Inflammatory macrophage (primary cell): ENCODE measurements at places on chromosomes 1 and 21.

DNA sequence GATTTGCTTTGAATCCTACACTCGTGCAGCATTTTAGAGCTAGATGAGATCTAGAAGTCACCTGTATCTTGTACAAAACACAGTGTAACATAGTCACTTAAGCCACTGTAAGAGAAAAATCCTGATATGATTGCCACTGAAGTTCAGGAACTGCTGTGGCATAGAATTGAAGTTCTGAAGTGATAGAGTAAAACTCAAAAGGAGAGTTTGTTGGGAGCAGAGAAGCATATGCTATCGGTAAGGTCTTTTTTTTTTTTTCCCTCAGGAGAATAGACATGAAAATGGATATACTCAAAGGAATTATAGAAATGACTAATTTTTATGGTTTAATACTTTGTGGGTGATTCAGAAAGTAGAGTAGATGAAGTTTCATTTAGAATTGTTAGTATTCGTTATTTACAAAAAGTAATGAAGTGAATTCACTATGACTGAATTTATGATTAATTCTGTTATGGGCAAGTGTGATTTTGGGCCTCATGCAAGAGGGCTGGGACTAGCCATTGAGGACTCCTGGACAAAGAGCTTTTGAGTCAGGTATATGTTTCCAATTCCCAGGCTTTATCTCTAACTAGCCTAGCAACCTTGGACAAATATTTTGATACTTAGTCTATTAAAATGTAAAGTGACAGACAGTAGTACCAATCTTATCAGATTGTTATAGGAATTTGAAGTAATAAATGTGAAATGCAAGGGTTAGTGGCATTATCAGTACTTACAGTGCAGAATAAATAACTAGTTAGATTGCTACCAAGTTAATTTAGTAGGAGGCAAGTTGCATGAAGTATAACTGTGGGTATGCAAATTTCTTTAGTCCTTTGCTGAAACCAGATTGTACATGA, 3.1 kb downstream of the KCTD3 start:
- DNase-seq: no peak

GRCh38 chr1:61119085-61119484, 36.7 kb downstream of the NFIA start:
- no peak for DNase-seq

- DNase-seq: no peak
These were observed 30.4 kb downstream of the VAV3 start for GRCh38 chr1:107934578-107934977.

DNA sequence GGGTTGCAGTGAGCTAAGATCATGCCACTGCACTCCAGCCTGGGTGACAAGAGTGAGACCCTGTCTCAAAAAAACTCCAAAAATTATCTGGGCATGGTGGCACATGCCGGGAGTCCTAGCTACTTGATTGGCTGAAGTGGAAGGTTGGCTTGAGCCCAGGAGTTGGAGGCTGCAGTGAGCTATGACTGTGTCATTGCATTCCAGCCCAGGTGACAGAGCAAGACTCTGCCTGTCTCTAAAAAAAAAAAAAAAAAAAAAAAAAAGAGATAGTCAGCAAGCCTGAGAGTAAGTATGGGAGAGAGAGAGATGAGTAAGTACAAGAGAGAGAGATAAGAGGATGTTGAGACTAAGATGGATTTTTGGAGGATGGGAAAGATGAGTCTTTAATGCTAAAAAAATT, 180.8 kb upstream of the CACYBP start:
- DNase-seq: no peak

- no peak for DNase-seq
These were observed 9.3 kb upstream of the ST6GALNAC5 start for GRCh38 chr1:76857973-76858372.

DNA sequence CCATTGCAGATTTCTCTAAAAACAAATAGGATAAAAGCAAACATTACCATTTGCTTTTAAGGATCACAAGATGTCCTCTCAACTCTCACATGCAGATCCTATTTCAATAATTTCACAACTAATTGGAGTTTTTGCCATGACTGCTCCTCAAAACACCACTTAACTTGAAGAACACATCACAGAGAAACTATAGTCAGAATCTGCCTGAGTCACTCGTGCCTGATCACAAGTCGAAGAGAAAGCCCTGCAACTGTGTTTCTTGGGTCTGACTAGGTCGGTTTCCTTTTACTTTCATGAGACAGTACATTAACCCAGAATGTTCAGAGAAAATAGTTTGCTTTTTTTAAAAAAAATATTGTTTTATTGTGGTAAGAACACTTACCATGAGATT, 46.3 kb upstream of the SMYD2 start:
- DNase-seq: no peak

- no peak for DNase-seq
These were observed 207.7 kb downstream of the DYRK1A start for GRCh38 chr21:37574316-37574715.

DNA sequence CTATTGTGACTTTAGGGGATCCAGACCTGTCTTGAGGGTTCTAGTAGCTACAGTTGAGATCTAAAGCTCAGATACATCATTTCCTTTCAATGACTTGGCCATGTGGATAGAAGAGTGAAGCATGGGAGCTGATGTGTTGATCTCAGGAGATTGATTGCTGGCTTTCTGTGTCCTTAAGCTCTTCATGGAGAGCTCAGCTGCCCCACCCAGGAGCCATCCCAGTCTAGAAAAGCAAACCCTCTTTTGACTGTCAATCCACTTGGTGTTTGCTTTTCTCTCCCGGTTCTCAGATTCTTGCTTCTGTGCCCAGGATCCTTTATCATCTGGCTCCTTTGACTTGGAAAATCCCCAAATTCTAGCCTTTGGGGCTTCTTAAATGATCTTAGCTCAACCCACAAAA, 87.2 kb downstream of the ATP1A1 start:
- no peak for DNase-seq

GRCh38 chr1:186512698-186513457, 52.0 kb upstream of the PDC start:
- no peak for DNase-seq

GRCh38 chr21:32307706-32308105, 9.1 kb downstream of the MRAP start:
- no peak for DNase-seq

- no peak for DNase-seq
These were observed 50.7 kb downstream of the IRF2BP2 start for GRCh38 chr1:234559152-234559901.

- DNase-seq: no peak
These were observed 85.4 kb downstream of the TBX15 start for GRCh38 chr1:118902711-118903191.

DNA sequence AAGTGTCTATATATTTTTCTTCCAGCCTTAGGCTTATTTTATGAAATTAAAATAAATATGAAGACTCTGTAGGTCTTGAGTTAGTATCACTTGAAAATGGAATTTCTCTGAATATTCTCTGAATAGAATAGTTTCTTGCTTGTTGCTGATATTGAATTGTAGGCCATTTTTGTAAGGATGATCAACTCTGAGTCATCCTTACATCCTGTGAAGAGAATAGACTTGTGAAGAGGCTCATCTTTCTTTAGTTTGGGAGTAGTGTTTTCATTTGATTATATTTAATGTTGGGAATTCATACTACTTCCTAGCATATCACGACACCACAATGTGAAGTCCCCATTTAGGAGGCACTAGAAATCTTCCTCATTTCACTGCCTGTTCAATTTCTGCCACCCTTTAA, 27.5 kb upstream of the CD1D start:
- no peak for DNase-seq
